ENCODE measurements at places on chromosomes 3 and 15. TPM values are rescaled to one million over a fixed set of nuclear protein-coding genes. Genes with fewer than 3 reads are reported as not detected.

GRCh38 chr3:31465999-31466398 lies 66.7 kb upstream of the STT3B start:
- no peak overlapping the region for H3K27ac ChIP-seq
- no peaks in the 10 kb centered on the region for H3K27me3 ChIP-seq
- no peak overlapping the region for H3K4me3 ChIP-seq
- no peak for DNase-seq

- peak overlapping the region; percentile 68 for H3K27ac ChIP-seq
- no peak overlapping the region for H3K4me3 ChIP-seq
- peaks cover 24% of the 10 kb centered on the region for H3K4me1 ChIP-seq
These were observed 47.3 kb downstream of the AMOTL2 start for GRCh38 chr3:134326760-134327593.

DNA sequence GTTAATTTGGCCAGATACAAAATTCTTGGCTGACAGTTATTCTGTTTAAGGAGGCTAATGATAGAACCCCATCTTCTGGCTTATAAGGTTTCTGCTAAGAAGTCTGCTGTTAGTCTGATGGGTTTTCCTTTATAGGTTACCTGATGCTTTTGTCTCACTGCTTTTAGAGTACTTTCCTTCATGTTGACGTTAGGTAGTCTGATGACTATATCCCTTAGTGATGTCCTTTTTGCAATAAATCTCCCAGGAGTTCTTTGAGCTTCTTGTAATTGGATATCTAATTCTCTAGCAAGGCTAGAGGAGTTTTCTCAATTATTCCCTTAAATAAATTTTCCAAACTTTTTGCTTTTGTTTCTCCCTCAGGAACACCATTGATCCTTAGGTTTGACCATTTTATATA lies 114.1 kb upstream of the CDIN1 start:
- H3K4me3 ChIP-seq: no peak overlapping the region
- DNase-seq: no peak
- H3K4me1 ChIP-seq: no peaks in the 10 kb centered on the region
- no peaks in the 10 kb centered on the region for H3K27me3 ChIP-seq
- H3K27ac ChIP-seq: no peak overlapping the region

DNA sequence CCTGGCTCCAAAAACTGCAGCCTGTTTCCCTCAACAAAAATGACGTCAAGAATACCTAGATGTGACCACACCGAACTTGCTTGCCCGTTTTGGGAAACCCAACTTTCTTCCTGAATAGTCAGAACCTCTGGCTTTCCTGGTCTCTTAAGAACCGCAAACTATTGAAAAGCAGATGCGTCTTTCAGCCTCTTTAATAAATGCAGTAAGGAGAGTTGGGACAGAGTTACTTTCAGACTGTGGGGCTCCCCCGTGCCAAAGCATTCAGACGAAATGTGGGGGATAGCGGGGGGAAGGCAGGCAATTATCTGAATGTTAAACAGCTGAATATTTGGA lies 1.2 kb upstream of the PROK2 start:
- H3K27ac ChIP-seq: no peak overlapping the region
- H3K4me1 ChIP-seq: no peaks in the 10 kb centered on the region
- H3K36me3 ChIP-seq: no peaks in the 10 kb centered on the region

DNA sequence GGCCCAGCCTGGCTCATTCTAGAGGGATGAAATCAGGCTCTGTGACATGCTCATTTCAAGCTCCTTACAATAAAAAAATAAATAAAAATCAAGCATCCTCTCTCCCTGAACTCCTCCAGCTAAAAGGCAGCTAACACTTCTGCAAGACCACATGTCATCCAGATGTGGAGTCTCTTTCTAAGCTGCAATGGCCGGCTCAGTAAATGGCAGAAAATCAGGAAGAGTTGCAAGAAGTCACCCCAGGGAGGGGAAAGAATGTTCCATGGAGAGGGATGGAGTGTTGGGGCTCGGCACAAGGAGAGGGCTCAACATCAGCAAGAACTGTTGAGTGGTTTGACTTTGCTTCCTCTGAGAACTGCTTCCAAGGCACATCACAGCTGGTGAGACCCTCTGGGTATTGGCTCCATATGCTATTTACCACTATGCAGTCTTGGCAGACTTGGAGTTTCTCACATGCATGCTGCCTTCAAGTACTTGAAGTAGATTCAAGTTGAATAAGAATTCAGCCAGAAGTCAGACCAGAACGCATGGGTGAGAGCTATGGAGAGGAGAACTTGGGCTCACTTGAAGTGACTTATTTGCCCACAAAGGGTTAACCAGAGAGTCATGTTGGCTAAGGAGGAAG lies 689.0 kb downstream of the NTRK3 start:
- no peaks in the 10 kb centered on the region for H3K27me3 ChIP-seq
- no peak for DNase-seq
- H3K36me3 ChIP-seq: no peaks in the 10 kb centered on the region
- no peak overlapping the region for H3K27ac ChIP-seq

- H3K27me3 ChIP-seq: no peaks in the 10 kb centered on the region
- no peak for DNase-seq
These were observed 145.2 kb upstream of the NUDT16 start for GRCh38 chr3:131236421-131236820.

Gene SMAD6
- total RNA-seq: 30.1 TPM

- no peak overlapping the region for H3K4me3 ChIP-seq
- H3K27ac ChIP-seq: no peak overlapping the region
- DNase-seq: no peak
- H3K4me1 ChIP-seq: no peaks in the 10 kb centered on the region
These were observed 120.6 kb upstream of the EPHA3 start for GRCh38 chr3:88986834-88987233.

GRCh38 chr3:175646865-175647264 lies 787.7 kb downstream of the NAALADL2 start:
- DNase-seq: no peak
- H3K4me1 ChIP-seq: no peaks in the 10 kb centered on the region
- no peak overlapping the region for H3K27ac ChIP-seq
- no peaks in the 10 kb centered on the region for H3K27me3 ChIP-seq

DNA sequence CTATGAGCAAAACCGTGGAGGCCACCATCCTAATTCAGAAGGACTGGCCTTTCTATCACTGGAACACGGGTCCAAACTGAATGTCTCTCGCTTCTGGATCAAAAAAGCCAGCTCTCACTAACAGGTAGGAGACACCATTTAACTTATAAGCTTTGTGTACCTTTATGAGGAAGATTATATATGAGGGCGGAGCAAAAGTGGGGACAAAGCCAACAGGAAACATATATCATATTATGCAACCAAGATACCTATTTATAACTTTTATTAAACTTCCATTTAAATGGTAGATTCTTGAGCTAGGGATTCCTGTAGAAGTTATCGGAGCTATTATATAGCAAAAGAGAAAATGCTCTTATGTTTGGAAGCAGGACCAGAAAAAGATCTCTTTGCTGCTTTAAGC lies 78.4 kb downstream of the IGF2BP2 start:
- H3K36me3 ChIP-seq: no peaks in the 10 kb centered on the region
- no peak for DNase-seq
- H3K27ac ChIP-seq: no peak overlapping the region
- H3K27me3 ChIP-seq: no peaks in the 10 kb centered on the region
- no peak overlapping the region for H3K4me3 ChIP-seq
- no peaks in the 10 kb centered on the region for H3K4me1 ChIP-seq

Gene PLSCR1
- total RNA-seq: 78.2 TPM

Gene CHRNA3
- not detected for total RNA-seq

- no peaks in the 10 kb centered on the region for H3K4me1 ChIP-seq
- H3K4me3 ChIP-seq: peak within 1 kb of the TSS; percentile 2
- peak; percentile 86 for DNase-seq
- no peaks in the 10 kb centered on the region for H3K36me3 ChIP-seq
These were observed at the start of gene GALNT15 for GRCh38 chr3:16174389-16174788. Gene GALNT15 (plus strand): TSS chr3:16174680. CDS start chr3:16175152, 472 bp downstream.

DNA sequence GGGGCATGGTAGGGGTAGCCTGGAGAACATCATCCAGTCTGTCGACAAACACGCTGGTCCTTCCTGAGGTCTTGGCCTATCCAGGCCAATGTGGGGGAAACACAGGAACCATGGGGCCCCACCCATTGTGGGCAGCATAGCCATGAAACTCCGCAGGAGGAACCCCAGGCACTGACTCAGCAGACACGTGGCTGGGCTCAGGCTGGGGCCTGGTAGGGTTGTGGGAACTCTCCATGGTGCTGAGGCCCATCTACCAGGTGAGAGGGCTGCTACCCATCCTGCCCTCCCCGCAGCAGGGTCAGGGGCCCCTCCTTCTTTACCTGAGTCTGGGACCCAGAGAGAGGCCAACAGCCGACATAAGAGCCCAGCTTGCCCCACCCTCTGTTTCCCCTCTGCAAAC lies 22.6 kb upstream of the CACNA2D2 start:
- H3K27me3 ChIP-seq: no peaks in the 10 kb centered on the region
- no peak overlapping the region for H3K27ac ChIP-seq
- H3K4me1 ChIP-seq: no peaks in the 10 kb centered on the region
- no peaks in the 10 kb centered on the region for H3K36me3 ChIP-seq
- H3K4me3 ChIP-seq: no peak overlapping the region

- no peak overlapping the region for H3K4me3 ChIP-seq
- no peaks in the 10 kb centered on the region for H3K36me3 ChIP-seq
- no peaks in the 10 kb centered on the region for H3K27me3 ChIP-seq
- H3K27ac ChIP-seq: no peak overlapping the region
- no peaks in the 10 kb centered on the region for H3K4me1 ChIP-seq
These were observed 21.8 kb downstream of the CTSH start for GRCh38 chr15:78923015-78923414.

- no peak for DNase-seq
- no peaks in the 10 kb centered on the region for H3K36me3 ChIP-seq
- H3K27me3 ChIP-seq: no peaks in the 10 kb centered on the region
- no peak overlapping the region for H3K4me3 ChIP-seq
- no peaks in the 10 kb centered on the region for H3K4me1 ChIP-seq
These were observed 165.4 kb upstream of the TOPAZ1 start for GRCh38 chr3:44076221-44076829.

GRCh38 chr3:131216801-131217200 lies 164.8 kb upstream of the NUDT16 start:
- no peaks in the 10 kb centered on the region for H3K4me1 ChIP-seq
- H3K27ac ChIP-seq: no peak overlapping the region
- H3K4me3 ChIP-seq: no peak overlapping the region

Gene CLEC3B
- total RNA-seq: 248 TPM

Gene FAM174B
- total RNA-seq: 0.51 TPM

Gene MESP1
- 6.5 TPM for total RNA-seq

Gene VILL
- total RNA-seq: 1.8 TPM

- H3K4me1 ChIP-seq: no peaks in the 10 kb centered on the region
- H3K4me3 ChIP-seq: no peak overlapping the region
- H3K27ac ChIP-seq: no peak overlapping the region
- no peak for DNase-seq
- H3K27me3 ChIP-seq: no peaks in the 10 kb centered on the region
These were observed 109.3 kb upstream of the MME start for GRCh38 chr3:154970797-154971196.

GRCh38 chr3:125019271-125019670 lies 36.5 kb downstream of the HEG1 start:
- H3K4me3 ChIP-seq: no peak overlapping the region
- no peak for DNase-seq
- no peaks in the 10 kb centered on the region for H3K27me3 ChIP-seq
- H3K4me1 ChIP-seq: no peaks in the 10 kb centered on the region
- H3K27ac ChIP-seq: no peak overlapping the region

DNA sequence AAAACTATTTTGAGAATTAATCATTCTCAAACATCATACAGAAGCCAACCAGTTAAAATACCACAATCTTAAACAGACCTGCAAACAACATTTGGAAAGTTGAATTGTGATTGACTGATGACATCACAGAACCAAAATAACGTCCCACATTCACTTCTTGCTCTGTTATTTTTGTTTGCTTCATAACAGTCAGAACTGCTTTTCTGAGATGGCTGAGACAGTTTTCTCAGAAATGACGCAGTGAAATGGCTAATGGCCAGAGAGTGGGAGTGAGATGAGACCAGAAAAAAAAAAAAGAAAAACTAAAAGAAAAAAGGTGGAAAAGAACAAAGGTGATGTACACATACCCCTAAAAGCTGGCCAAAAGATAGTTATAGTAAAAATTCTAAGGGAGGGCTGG lies 1061.2 kb downstream of the FHIT start:
- no peak overlapping the region for H3K4me3 ChIP-seq
- H3K4me1 ChIP-seq: no peaks in the 10 kb centered on the region
- DNase-seq: no peak
- H3K27me3 ChIP-seq: no peaks in the 10 kb centered on the region
- H3K27ac ChIP-seq: no peak overlapping the region
- no peaks in the 10 kb centered on the region for H3K36me3 ChIP-seq

Gene PAK6
- 2.3 TPM for total RNA-seq

Gene UMPS
- 54.8 TPM for total RNA-seq

All from uterus (tissue), 4 donors.